AG04450 (cell line): ENCODE measurements at places on chromosomes 1 and 21.

DNA sequence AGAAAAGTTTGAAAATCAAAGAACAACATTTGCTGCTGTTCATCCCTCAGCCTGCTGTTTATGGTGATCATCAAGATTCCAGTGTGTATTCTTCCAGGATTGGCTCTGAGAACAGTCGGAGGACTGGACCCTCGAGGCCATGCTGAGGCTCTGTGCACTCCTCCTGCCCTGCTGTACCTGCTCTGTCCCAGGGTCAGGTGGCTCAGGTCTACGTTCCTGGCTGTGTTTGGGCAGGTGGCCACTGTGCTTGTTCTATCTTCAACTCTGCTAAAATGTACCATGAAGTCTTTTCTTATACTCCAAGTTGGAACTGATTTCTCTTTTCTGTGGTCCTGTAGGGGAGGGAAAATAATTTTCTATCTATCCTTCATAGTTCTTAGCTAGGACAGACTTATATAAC is 175.9 kb downstream of the RWDD3 start:
- no peak for DNase-seq

DNA sequence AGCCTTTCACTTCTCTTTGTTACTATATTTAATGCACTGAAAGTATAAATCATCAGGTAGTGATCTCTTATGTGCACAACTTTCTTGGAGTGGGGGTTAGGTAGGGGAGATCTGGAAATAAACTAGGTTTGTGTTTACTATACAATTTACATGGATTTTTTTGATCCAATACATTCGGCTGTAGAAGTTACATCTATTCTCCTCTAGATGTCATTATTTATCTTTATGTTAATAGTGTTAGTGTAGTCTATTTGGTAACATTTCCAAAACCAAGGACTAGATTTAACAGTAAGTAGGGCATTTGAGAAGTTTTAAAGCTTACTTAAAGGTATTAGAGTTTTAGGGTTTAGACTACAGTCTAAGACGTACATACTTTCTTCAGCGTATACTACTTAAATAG is 5.4 kb downstream of the VPS45 start:
- DNase-seq = no peak

- no peak for DNase-seq
Observed at GRCh38 chr1:202283991-202284390, 57.7 kb downstream of the UBE2T start.

DNA sequence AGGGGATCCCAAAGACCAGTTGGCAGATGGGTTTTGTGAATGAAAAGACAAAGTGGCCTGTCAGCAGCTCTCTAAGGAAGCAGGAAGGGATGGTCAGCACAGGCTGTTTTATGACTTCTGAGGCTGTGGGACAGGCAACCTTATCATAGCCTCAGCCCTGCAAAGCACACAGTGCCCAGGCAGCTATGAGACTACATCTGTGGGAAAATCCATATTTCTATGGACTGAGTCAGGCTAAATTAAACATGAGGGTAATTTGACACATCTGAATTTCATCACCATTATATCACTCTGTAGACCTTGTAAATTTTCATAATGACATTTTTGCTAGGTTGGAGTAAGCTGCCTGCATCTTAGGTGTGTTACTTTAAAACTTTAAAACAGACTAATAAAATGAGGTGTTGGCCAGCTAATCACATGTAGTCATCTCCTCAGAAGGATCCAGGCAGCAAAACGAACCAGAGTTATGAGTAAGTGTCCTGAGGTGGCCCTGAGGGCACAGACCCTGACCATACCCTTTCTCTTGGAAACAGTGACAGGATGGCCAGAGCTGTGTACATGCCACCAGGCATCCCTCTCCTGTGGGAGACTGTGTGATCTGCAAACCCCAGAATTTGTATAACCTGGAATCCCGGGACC is 14.6 kb downstream of the NGF start:
- DNase-seq = no peak

DNA sequence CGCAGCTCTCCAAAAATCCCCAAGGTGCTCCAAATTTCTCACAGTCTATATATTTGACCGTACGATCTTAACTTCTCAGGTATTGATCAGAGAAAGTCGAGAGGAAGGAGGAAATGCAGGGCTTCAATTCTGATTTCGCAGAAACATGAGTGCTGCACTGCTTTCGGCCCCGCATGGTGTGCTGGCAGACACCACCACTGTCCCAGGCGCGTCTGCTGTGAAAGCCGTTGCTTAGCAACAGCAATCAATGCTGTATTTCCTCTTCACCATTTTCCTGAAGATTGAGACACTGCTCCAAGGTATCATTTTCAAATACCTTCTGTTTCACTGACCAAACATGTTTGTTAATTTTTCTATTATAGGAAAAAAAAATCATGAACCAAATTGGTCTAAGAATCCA is 296.3 kb downstream of the SMYD3 start:
- no peak for DNase-seq
